ENCODE measurements at places on chromosomes 4 and X. TPM values are rescaled to one million over a fixed set of nuclear protein-coding genes. Genes with fewer than 3 reads are reported as not detected.

NPY1R gene
- 1.3 TPM for total RNA-seq

FRYL gene
- total RNA-seq: 29.9 TPM

ANOS1 gene
- total RNA-seq: 3.5 TPM

GRCh38 chr4:114304567-114304966 lies 294.0 kb upstream of the UGT8 start:
- DNase-seq: no peak

DNA sequence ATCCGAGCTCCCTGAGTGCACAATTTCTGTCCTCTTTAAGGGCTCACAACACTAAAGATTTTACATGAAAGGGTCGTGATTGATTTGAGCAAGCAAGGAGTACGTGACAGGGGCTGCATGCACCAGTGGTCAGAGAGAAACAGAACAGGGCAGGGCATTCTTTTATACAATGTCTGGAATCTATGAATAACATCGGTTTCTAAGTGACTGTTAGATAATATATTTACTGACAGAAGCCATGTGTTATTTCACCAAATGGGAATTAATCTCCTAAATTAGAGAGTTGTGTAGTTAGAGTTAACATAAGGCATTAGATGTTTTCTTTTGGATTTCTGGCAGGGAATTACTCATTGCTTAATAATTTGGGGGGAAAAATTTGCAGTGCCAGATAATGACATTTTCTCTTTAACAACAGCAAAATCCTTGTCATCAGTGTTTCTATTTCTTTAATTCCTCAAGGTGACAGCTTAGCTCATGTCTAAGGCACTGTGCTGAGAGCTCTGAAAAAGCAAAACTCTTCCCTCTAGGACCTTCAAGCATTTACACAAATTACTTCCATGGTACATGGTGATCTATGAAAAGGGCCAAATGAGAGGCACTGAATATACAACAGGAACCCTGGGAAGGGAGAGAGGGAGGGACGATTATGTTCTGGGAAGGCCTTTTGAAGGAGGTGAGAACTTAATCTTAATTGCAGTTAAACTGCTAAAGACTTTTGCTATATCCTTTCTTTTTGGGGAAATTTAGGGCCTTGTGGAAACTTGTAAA lies 145.0 kb downstream of the RTL3 start:
- no peak for DNase-seq

DNA sequence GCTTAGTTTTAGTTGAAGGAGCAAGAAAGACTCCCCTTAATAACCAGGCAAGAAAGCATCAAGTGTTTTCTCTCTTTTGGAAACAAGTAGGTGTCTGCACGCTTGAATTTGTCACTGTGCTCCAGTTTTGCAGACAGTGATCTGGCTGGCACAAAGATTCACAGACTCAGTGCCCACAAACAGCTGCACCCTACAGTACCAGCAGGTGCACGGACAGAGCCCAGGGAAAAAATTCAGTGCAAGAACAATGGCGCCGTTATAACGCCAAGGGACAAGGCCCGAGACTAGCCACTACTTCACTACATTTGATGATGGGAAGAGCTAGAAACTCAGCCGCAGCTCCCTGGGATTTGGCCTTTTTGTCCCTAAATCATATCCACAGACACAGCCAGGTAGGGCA lies 56.0 kb downstream of the ZNF827 start:
- DNase-seq: no peak

DNA sequence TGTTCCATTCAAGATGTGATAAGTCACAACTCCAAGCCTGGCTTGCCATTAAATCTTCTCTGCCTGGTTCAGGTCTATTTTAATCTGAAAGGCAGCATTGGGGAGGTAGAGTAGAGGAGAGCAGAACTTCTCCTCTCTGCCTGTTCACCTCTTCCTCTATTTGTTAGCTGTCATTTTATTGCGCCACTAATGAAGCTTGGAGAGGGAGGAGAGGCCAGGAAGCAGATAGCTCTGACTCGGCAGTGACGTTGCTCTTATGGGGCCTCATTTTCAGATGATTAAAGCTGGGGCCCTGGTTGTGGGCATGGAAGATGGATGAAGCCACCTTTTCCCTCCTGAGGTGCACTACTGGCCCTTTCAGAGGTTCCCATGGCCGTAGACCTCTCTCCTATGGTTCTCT lies 207.3 kb downstream of the MID1IP1 start:
- DNase-seq: no peak

DNA sequence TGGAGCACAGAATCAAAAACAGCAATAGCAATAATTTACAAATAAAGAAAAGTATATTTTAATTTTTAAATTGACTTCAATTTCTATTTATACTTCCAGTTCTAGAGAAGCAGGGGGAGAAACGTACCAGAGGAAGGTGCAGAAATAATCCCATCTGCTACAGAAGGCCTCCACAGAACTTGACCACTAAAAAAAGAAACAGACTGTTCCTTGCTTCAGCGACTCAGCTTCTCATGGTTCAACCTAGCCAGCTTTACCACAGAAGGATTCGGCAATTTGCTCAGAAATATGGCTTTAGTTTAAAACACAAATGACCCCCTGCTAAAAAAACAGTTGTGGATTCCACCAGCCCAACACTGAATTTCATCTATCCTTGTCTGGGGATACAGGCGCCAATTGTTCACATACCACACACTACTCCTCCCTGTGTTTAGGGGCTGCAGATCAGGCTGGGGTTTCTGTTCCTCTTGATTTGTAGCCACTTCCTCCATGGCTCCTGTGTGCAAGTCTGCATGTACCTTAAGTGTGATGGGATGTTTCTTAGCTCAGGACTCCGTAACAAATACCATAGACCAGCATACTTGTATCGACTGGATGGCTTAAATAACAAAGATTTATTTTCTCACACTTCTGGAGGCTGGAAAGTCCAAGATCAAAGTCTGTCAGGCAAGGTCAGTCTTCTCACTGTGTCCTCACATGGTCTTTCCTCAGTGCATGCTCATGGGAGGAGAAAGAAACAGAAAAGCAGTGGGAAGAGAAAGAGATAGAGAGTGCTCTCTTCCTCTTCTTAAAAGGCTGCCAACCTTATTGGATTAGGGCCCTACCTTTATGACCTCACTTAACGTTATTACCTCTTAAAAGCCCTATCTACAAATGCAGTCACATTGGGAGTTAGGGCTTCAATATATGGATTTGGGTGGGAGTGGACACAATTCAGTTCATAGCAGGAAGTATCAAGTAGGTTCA lies 79.1 kb downstream of the AMOT start:
- DNase-seq: no peak

DNA sequence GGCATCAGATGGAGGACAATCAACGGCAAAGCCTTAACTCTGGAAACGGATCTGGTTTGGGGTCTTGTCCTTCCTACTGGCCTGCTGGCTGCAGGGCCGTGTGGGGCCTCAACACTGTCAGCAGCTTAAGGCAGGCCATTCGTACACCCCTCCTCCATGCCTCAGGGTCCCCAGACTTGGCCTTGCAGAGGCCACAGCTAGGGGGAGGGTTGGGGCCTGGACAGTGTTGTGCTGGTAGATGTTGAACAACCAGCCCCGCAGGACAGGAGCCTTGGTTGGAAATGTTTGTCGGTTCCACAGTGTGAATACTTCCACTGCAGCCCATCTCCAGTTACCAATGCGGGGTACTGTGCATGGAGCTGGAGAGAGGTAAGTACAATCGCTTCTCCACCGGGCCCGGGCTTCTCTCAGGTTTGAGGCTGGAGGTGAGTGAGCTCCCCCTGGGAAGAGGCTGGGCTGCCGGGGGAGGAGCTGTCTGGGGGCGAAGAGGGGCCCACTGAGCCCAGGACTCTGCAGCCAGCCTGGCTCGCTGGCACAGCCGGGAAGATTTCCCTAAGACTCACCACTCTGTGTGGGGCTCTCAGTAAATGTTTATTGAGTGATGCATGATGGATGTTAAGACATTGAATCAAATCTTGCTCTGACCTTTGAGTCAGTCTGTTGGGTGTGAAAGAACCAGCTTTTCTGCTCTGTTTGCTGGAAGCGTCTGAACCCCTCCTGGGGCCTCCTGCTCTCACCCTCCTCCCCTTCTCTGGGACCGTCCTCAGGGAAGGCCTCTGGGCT lies 19.7 kb upstream of the GPR78 start:
- peak; percentile 82 for DNase-seq

DNA sequence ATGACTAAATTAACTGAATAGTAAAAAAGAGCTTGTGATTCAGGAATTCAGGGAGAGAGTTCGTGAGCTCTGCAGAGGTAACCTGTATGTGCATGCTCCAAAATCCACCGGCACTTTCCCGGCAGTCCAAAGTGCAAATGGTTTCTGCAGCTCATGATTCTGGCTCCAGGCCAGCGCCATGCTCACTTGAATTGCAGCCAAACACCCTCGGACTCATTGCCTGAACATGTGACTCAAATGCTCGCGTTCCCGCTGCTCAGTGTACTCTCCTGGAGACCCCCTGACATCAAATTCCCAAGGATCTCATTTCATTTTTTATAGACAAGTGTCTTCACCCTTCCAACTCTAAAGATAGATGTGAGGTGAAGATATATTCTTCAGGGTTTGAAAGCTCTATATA lies 44.1 kb upstream of the SH3RF1 start:
- DNase-seq: peak; percentile 77

- no peak for DNase-seq
These were observed 37.0 kb downstream of the ZFP42 start for GRCh38 chr4:188032583-188032982.

DNA sequence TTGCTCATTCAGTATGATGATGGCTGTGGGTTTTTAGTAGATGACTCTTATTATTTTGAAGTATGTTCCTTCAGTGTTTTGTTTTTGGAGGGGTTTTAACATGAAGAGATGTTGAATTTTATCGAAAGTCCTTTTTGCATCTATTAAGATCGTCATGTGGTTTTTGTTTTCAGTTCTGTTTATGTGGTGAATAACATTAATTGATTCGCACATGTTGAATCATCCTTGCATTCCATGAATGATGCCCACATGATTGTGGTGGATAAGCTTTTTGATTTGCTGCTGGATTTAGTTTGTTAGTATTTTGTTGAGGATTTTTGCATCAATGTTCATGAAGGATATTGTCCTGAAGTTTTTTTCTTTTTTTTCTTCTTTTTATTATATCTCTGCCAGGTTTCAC lies 347.4 kb upstream of the EPHA5 start:
- DNase-seq: no peak
